GM12892 (cell line): ENCODE measurements at places on chromosomes 16 and 17.

GRCh38 chr17:61732169-61732568 lies 131.2 kb downstream of the BRIP1 start:
- DNase-seq: no peak

- DNase-seq: no peak
Measured at GRCh38 chr17:70100983-70101382, 26.0 kb downstream of the KCNJ16 start.

DNA sequence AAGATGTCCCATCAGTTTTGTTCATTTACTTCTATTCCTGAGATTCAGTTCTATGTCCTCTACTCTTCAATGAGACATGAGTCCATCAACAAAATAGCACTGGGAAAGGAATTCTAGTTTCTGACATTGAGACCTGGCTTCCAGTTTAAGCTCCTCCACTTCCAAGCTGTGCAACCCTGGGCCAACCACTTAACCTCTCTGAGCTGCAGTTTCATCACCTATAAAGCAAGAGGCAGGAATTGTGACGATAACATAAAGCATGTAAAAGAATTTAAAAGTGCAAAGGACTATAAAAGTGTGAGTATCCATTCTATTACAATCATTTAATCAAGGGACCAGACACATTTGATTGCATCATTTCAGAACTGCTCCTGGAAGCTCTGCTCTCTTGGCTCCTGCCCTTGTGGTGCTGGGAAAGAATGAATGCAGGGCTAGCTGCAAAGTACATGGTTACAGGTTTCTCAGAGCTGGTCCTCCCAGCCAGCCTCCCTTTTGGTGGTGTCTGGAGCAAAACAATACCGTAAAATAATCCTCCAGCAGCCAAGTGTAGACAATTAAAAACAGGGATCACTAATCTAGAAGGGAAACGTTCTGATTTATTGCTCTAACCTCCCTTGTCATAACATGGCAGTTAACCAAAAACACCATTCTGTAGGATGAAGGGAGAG lies 113.9 kb downstream of the VPS53 start:
- DNase-seq: no peak

DNA sequence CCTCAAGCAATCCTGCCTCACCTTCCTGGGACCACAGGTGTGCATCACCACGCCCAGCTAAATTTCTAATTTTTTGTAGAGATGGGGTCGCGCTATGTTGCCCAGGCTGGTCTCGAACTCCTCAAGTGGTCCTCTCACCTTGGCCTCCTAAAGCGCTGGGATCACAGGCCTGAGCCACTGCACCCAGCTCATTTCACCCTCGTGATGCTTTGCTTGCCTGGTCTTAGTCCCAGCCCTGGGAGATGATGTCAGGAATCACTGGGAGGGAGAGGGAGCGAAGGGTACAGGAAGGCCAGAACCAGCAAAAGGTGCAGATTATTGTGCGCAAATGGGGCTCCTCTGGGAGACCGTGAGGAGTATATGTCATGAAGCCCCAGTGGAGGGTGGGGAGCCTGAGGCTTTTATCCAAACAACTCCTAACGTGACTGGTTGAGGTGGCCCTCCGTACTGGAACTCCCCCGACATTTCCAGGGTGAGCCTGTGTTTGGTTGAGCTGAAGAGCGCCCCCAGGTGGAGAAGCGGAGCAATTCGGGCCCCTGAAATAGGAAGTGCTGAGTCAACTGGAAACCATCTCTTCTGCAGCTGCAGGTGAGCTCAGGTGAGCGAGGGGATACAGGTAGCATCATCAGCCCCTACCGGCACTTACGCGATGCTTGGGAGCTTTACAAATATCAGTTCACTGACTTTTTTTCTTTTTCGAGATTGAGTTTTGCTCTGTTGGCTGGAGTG lies 41.2 kb upstream of the HAPSTR1 start:
- no peak for DNase-seq

DNA sequence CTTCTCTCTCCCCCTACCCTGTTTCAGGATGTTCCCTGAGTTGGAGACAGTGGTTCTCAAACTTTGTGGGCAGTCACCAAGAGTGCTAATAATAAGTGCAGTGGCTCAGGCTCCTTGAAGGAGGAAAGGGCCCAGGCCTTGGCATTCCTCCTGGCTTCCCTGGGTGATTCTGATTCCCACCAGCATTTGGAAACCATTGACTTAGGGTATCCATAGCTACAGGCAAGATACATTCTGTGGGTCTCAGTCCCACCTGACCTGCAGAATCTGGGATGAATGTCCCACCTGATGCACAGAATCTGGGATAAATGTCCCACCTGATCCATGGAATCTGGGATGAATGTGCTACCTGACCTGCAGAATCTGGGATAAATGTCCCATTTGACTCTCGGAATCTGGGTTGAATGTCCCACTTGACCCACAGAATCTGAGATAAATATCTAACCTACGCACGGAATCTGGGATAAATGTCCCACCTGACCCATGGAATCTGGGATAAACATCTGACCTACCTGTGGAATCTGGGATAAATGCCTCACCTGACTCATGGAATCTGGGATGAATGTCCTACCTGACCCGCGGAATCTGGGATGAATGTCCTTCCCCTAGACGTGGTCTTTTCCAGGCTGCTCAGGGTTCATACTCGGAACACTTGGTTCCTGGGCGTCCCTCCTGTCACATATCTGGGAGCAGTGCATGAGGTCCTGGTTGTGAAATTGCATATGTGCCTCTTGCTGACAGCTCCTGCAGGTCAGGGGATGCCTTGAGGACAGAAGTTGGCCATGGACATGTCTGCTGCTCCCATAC lies 136.7 kb upstream of the HS3ST2 start:
- DNase-seq: no peak

DNA sequence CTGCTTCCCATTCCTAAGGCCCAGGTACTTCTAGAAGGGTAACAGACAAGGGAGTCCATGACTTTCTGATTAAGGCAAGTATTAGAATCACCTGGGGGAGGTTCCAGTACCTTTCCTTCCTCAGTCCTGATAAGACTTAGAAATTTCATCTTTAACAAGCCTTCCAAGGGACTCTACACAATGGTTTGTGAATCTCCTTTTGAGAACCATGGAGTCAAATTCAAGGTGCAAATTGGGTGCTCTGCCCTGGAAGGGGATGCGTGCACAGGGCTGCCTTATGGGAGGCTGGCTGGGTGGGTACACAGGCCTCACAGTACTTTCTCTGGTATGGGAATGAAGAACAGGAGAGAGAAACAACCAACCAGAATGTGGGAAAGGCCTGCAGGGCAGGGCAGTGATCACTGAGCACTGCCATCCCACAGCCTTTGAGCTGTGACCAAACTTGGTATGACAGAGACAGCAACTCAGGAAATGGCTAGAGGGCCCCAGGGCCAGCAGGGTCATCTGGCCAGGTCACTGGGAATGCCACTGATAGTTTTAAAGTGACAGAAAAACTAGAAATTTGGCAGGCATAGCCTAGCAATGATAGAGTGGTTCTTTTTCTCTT lies 3.6 kb upstream of the TMIGD1 start:
- no peak for DNase-seq

DNA sequence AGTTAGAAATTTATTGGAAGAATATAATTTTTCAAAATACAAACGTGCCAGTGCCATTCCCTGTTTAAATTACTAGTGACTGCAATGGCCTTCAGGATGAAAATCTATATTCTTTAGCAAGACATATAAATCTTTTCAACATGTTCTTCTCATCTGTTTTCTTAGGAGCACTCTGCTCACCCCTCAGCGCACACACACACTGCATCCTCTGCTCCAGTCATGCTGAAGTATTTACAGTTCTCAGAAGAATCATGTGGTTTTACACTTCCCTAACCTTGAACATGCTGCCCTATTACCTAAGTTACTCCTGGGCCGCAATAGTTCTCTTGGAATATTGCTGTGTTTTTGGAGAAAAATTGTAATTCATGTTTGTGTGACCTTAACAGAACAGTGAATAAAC lies 820.6 kb downstream of the CDH8 start:
- no peak for DNase-seq

- DNase-seq: no peak
Measured at GRCh38 chr17:55663400-55663799, 59.3 kb downstream of the TMEM100 start.

DNA sequence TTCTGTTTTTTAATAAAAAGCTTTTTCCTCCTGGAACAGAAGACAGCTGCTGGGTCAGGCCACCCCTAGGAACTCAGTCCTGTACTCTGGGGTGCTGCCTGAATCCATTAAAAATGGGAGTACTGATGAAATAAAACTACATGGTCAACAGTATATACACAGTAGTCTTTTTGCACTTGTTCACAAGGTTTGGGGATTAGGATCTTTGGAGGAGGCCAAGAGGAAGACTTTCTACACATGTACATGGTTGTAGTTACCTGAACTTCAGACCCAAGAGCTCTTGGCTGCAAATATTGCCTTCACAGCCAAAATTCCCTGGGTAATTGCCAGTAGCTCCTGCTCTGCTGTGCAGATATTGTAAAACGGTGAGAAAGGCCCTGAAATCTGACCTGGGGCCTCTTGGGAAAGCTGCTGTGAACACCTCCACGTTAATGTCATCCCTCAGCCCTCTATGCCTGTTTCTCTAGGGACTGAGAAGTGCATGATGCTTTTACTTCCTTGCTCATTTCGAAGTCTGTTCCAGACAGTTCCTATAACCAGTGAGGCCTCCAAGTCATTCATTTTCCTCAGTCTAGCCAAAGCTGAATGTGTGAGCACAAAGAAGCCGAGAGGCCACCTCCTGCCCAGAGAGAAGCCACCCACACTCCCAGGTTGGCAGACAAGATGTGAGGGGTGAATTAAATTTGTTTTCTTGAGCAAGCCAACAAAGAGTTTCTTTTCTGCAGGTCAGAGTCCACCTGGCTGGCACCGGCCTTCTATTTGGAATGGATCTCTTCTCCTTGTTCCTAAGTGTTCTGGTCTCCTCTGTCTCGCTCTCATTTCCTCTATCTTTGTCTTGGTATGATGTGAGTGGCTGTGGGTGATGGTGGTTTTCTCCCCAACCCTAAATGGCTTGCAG lies 15.9 kb downstream of the ANKRD40 start:
- DNase-seq: no peak

GRCh38 chr17:44688675-44689476 lies 700 bp downstream of the CCDC43 start:
- DNase-seq: no peak

GRCh38 chr16:80807906-80808305 lies 3.5 kb upstream of the CDYL2 start:
- no peak for DNase-seq

DNA sequence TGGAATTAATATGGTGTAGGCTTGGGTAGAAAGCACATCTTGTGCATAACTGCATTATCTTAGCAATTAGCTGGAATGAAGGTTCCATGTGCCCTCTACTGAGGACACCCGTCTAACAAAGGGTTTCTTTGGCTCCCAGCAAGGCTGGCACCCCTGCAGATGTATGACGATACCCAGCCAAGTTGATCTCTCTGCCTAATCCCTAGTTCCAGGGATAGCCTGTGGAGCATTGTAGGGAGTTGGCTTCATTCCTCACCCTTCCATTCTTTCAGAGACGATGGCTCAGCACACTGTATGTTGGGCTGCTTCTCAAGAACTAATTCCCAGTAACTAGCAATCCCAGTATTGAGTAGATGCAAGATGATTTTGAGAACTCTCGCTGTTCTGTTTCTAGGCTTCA lies 182.5 kb downstream of the SNX29 start:
- DNase-seq: no peak

GRCh38 chr17:66839616-66840015 lies 4.7 kb downstream of the CACNG5 start:
- DNase-seq: no peak

DNA sequence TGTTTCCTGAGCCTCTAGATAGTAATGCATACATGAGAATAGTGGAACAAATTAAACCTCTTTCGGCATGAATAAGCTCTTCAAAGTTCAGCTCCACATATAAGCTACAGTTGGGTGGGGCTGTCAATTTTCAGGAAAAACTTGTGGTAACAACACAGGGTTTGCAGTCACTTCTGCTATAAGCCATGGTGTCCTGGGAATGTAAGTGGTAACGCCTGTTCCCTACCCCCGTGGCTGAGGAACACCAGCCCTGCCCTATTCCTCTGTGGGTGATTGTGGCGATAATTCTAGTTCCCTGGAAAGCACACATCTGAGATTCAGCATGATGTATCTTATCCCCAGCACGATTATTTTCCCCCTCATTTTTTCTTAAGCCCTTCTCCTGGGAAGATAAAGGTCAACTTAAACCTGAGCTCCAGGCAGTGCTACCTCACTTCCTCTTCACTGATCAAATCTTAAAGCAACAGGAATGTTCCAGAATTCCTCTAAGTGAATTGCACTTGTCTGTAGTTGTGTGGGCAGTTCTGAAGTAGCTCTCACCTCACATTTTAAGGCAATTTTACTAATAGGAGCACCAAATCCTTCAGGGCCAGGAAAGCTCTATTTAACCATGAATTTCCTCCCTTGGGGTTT lies 500.7 kb upstream of the HSBP1 start:
- no peak for DNase-seq

GRCh38 chr17:58822148-58823050 lies 66.7 kb downstream of the PPM1E start:
- no peak for DNase-seq

- DNase-seq: no peak
Measured at GRCh38 chr17:3503285-3503684, 27.5 kb downstream of the ASPA start.

DNA sequence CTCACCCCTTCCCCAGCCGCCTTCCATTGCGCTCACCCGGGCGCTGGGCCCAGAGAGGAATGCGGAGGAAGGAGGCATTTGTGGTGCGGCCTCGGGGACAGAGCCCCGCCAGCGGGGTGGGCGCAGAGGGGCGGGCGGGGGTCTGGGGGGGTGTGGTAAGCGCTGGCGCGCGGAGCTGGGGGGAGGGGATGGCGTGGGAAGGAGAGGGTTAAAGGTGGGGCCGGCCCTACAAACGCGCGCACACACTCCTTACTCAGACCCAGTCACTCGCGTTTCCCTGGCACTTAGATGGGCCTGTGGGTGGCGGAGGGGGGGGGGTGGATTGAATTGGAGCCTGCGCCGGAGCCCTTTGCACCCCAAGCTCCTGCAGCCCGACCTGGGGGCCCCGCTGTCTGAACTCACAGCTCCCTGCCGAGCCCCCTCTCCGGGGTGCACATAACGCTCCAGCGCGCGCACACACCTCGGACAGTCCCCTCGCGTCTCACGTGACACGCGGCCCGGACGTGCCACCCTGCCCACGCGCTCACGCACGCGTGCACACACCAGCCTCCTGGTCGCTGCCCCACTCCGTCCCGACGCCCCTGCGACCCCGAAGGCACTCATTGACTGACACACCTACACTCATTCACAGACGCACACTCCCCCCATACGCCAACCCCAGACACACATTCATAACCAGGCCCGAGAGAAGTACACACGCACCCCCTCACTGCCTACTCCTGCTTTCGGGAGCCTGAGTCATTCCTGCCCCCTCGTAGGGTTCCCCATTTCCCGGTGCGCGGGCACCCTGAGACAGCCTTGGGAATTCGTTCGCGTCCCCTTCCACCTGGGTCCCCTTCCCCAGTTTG lies 844 bp downstream of the TBKBP1 start:
- no peak for DNase-seq
